ENCODE measurements at places on chromosomes 3 and 15. TPM values are rescaled to one million over a fixed set of nuclear protein-coding genes. Genes with fewer than 3 reads are reported as not detected.

DNA sequence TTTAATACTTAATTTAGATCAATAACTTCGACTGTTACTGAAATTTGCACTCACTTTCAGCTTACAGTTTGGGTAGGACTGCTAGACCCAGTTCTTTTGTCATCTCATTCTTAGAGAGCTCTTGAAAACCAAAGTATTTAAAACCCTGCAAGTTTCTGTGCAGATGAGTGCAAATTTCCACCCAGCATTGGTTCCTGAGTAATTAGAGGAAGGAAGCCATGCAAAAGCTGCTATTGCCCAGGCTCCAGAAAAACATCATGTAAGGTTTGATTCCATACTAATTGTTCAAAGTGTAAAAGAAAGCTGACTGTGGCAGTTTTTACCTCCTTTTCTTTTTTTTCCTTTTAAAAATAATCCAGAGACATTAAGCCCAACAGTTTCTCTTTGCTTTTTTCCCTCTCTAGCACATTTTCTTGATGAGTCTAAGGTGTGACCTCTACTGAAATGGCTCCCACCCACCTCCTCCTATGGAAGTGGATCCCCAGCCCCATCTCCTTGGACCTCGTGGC lies 30.3 kb downstream of the ABHD2 start:
- H3K27ac ChIP-seq: no peak overlapping the region
- no peak overlapping the region for H3K4me3 ChIP-seq
- DNase-seq: no peak
- peaks cover 1% of the 10 kb centered on the region for H3K4me1 ChIP-seq

- H3K4me1 ChIP-seq: peaks cover 29% of the 10 kb centered on the region
- no peak overlapping the region for H3K27ac ChIP-seq
Observed at GRCh38 chr15:34241376-34242330, 16.8 kb downstream of the EMC4 start.

GRCh38 chr3:154590675-154591384 lies 160.8 kb upstream of the GPR149 start:
- DNase-seq: no peak
- no peaks in the 10 kb centered on the region for H3K4me1 ChIP-seq
- no peak overlapping the region for H3K4me3 ChIP-seq
- no peaks in the 10 kb centered on the region for H3K27me3 ChIP-seq

The LEKR1 gene
- total RNA-seq: 1.4 TPM

The CPNE4 gene
- total RNA-seq: not detected

DNA sequence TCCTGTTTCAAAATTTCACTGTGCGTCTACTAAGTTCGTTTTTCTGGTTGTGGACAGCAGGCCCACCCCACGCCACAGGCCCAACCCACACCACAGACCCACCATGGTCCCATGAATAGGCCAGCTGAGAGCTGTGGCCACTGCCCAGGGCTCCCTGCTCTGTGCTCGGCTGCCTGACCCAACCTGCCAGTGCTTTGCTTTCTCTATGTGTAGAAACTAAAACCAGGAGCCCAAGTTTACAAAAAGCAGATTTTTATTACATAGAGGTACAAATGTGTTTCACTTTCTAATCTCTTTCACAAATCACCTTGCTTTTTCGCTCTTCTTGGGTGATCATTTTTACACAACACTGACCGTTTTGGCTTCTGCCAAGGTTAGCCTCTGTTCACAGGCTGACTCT lies 69.1 kb downstream of the HERC2 start:
- H3K36me3 ChIP-seq: peaks cover 42% of the 10 kb centered on the region
- peaks cover 4% of the 10 kb centered on the region for H3K4me1 ChIP-seq
- DNase-seq: no peak
- no peaks in the 10 kb centered on the region for H3K27me3 ChIP-seq
- no peak overlapping the region for H3K4me3 ChIP-seq

DNA sequence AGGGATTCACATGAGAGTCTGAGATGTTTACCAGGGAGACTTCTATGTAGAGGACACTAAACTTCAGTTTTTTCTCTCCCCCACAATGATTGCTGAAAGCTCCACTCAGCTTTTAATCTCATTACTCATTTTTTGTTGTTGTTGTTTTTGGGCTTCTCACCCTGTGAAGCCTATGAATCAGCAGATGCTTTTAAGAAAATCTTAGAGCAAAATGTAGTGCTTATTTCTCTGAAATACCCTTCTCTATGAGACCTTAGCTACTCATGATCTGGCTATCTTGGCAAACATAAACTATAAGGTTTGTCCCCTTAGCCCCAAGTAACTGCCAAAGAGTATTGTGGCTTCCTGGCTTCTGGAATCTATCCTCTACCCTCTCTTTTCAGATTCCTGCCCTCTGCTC lies 537.3 kb downstream of the OCA2 start:
- DNase-seq: no peak
- H3K27me3 ChIP-seq: no peaks in the 10 kb centered on the region
- no peak overlapping the region for H3K4me3 ChIP-seq
